ENCODE measurements at places on chromosomes 6 and 20.

GRCh38 chr6:12017263-12017662, 5.2 kb downstream of the HIVEP1 start:
- no peak for DNase-seq

DNA sequence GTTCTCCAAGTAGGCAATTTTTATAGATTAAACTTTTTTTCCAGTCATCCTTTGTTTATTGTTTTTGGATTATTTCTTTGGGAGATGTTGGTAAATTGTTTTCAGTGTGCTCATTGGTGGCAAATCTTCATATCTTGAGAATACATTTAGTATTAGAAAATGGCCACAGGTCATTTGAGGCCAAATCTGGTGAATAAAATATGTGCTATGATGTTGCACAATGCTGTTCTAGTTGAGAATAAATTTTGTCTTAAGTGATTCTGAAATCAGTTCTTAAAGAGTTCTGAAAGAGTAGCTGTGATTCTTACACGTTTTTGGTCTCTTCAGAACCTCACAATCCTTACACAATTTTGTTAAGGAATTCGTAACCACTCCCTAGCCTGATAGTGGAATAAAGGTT, 20.1 kb downstream of the CDKAL1 start:
- no peak for DNase-seq

- no peak for DNase-seq
Measured at GRCh38 chr6:36121787-36122494, 8.4 kb upstream of the MAPK13 start.

DNA sequence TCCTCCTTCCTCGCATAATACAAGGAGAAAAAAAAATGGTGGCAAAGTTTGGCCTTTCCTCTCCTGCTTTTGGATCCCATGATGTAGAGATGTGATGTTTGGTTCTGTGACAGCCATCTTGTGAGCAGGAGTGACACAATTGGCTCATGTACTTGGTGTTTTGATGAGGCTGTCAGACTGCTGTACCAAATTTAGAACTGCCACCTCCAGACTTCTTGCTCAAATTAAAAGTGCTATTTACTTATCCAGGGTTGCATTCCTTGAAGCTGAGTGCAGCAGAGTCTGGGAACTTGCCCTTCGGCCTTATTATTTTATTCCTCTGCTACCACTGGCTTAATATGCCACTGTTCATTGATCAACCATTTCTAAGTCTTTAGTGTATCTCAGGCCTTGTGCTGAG, 21.9 kb downstream of the BCAS1 start:
- no peak for DNase-seq

DNA sequence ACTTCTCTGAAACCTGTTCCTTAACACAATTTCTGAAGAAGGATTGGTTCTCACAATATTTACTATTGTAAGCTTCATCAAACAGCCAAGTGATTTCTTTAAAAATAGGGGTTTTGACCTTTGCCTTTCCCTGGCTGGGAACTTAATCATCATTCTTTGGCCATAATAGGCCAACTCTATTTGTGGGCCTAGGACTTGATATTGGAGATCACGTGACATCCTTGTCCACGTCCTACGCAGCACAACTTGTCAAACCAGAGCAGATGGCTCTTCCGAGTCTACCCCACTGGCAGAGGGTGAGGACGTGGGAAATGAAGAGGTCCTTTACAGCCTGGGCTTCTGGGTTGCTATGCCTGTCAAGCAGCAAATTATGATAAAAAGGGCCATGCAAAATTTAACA, 1030.6 kb downstream of the KIF16B start:
- no peak for DNase-seq

GRCh38 chr6:36098920-36099647, 31.2 kb upstream of the MAPK13 start:
- DNase-seq: no peak

DNA sequence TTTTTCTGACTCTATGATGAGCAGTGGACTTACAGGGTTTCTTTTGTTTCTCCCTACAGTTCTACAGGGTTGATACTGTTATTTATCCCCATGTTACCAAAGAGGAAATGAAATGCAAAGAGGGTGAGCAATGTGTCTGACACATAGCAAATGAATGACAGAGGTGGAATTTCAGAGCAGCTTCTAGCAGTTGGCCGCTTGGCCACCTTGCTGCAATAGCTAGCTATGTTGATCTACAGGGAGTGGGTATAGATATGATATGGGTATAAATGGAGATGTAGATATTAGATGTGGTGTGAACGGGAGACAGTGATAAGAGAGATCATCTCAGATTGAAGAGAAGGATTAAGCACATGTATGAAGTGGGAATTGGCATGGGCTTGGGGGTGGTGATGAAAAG, 10.9 kb upstream of the SLC22A3 start:
- no peak for DNase-seq

GRCh38 chr20:53822534-53822933, 228.9 kb upstream of the ZNF217 start:
- DNase-seq: no peak

GRCh38 chr20:14657266-14658005, 320.0 kb upstream of the FLRT3 start:
- no peak for DNase-seq

DNA sequence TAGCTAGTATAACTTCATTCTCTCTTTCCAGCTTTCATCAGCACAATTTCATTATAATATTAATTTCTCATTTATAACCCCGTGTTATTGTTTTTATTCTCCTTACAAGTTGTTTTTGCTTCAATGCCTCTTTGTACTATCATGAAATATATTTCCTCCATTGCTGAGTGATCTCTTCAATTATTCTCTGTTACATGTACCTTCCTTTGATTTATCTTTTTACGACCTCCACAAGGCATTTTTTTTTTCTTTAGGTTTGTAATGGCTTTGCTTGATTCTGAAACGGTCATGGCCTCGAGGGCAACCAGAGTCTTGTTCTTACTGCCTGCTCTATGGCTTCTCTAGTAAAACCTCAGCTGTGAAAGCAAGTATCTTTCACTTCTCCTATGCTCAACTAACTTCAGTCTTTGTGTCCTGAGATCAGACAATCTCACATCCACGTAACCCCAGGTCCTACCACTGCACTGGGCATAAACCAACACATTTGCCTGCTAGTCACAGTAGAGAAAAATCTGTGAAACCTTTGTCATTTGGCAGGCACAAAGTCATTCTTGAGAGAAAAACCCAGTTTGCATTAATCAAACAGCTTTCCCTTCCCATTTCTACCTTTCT, 119.9 kb downstream of the UST start:
- no peak for DNase-seq

- DNase-seq: no peak
Measured at GRCh38 chr6:21468461-21468860, 125.1 kb upstream of the SOX4 start.

DNA sequence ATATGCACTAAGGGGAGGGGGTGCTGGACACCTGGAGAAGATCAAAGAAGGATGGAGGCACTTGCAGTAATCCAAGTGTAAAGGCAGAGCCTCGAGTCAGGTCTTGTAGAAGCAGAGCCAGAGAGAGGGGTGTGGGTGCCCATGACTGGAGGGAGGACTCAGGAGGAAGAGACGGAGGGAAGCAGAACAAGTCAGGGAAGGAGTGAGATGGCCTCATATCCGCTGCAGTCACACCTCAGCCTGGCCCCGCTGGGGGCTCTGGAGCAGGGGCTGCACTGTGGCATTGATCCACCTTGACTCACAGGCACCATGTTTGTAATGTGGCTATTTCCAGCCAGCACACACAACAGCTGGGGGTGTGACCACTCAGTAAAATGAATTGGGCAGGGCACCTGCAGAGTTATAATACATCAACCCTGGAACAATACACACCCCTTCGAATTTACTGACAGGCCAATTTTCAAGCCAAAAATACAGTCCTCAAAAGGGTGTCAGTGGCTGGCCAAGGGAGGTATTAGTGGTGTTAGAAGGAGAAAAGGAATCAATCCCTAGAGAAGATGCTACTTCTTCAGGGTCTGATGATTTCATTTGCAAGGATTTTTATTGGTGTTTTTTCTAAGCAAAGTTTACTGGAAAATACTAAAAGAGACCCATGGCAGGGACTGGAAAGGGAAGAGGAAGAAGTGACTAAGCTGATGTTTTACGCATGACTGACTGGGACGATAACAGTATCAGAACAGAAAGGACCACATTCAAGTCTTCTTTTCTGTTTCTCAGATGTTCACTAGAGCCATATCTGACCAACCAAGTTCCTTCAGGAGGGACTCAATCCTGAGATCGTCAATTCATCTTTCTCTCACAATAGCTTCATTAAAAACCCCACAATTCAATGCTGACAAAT, 18.9 kb upstream of the NXT1 start:
- DNase-seq: no peak

GRCh38 chr20:59645761-59646171, 41.4 kb downstream of the PHACTR3 start:
- DNase-seq: no peak

DNA sequence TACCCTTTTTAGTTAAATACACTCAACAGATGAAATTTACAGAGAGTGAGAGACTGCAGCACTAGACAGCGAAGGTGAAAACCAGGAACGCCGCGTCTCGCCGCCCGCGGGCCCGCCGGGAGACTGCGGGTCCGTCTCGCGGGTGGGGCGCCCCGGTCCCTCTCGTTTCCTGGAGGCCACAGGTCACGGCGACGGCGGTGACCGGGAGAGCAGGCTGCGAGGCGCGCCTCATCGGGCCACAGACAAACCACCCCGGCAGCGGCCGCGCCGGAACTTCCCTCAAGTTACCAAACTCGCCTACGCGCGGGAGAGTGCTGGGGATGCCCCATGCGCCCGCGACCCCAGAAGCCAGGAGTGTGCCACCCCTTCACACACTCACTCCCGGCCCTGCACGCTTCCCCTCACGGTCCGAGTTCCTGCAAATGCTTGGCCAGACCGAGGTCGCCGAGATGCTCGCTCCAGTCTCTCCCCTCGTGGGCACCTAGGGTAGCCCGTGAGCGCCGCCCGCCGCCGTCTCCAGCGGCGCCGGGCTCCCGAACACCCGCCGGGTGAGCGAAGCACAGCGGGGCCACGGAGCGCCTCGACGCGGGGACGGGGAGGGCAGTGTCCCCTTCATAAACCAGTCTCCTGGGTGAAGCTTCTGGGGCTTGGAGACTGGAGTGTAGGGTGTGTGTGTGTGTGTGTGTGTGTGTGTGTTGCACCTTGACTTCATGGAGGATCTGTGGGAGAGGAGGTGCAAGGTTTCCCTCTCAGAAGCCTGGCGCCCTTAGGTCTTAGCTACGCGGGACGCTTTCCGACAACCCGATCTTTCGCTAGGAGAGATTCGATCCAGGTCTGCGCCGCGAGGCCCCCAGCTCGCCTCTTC, 1.4 kb downstream of the BACH2 start:
- DNase-seq: no peak

- no peak for DNase-seq
Measured at GRCh38 chr6:119343167-119343566, 6.4 kb downstream of the MAN1A1 start.

DNA sequence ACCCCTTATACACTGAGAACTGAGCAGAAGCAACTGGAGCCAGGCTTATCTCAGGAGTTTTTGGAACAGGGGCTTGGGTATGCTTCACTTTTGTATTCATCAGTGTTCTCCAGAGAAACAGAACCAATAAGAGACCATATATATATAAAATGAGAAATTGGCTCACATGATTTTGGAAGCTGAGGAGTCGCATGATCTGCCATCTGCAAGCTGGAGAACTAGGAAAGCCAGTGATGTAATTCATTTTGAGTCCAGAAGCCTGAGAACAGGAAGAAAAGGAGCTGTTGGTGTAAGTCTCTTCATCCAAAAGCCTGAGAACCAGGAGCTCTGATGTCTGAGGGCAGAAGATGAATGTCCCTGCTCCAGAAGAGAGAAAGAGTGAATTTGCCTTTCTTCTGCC, 272.0 kb downstream of the SLC35F1 start:
- no peak for DNase-seq

DNA sequence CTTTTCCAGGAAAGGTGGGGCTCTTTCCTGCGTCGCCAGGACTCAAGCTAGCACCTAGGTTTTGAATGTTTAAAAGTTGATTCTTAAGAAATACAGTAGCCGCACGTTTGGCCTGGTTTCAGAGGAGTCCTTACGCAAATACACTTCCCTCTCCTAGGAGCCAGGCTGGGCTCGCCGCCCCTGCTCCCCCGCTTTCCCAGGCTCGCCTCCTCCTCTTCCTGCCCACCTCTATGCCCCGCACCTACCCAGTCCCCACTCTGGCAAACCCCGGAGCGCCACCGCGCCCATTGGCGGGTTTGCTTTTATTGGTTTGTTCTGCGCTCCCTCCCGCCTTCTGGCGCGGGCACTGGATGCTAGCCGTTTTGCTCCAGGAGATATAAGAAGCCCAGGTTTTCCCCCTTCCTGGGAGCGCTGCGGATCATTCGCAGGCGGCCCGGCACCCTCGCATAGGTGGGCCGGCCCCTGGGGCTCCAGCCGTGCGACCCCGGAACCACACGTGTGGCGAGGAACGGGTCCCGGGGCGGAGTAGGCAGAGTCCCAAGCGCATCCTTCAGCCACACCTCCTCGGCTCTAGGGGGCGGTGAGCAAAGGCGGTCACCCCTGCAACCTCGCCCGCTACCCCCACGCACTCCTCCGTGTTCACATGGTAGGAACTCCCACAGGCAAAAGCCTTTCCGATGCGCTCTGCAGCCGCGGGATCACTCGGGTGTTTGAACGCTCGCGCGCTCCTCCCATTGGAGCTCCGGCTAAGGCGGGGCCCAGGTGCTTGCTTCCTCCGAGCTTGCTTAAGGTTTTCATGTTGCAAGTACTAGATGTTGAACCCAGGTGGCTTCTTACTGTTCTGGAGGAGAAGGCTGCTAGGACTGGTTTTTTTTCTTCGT, 119.0 kb downstream of the RTN4IP1 start:
- DNase-seq: no peak

DNA sequence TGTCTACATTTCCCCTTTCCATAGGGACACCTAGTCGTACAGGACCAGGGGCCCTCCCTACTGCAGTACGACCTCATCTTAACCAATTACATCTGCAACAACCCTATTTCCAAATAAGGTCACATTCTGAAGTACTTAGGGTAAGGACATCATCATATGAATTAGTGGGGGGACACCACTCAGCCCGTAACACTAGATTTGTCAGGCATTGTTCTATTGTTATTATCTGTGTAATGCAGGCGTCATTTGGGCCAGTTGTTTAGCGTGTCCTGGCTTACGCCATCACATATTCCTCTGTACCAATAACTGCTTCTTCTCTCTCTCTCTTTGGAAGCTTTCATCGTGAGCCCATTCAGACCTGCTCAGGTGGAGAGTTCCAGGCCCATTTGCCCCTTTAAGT, 89.3 kb downstream of the CAP2 start:
- no peak for DNase-seq

GRCh38 chr6:133937909-133938308, 15.1 kb upstream of the TBPL1 start:
- DNase-seq: no peak

GRCh38 chr6:91575032-91575431, 988.2 kb upstream of the MAP3K7 start:
- no peak for DNase-seq

DNA sequence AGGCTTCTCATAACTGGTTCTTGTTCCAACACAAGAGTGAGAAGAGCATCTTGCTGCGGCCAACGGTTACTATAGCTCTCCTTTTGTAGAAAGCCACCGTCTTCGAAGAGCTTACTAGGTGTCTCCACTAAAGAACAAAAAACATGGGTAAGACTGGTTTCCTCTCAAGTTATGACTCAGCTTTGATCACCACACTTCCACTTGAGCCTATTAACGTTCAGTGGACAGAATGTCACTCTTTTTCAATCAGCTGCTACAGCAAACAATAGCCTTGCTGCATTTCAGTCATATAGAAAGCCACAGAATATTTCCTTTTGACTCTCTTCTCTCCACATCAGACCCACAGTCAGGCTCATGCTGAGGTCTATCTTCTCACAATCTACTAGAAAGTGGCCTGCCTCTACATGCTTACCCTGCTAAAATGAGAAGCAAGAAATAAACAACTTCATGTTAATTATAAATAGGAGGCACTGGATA, 243.5 kb upstream of the PREP start:
- no peak for DNase-seq

Measured in stromal cell of bone marrow (primary cell).